Stimulated activated CD4-positive, alpha-beta T cell treated with anti-CD3 and anti-CD28 coated beads, Interleukin-4, amount 100 ng/mL, for 24 hours (primary cell): ENCODE measurements at places on chromosomes 13 and 19.

GRCh38 chr13:50098693-50099092 lies 83.4 kb downstream of the KCNRG start:
- DNase-seq = no peak

- no peak for DNase-seq
Observed at GRCh38 chr13:46134961-46135522, 30.2 kb upstream of the CPB2 start.

GRCh38 chr19:4373601-4374497 lies 26.5 kb downstream of the SH3GL1 start:
- DNase-seq = no peak

GRCh38 chr13:27744801-27745200 lies 47.5 kb upstream of the GSX1 start:
- DNase-seq = no peak

- no peak for DNase-seq
Observed at GRCh38 chr19:4519521-4520277, 1.4 kb upstream of the PLIN4 start.

DNA sequence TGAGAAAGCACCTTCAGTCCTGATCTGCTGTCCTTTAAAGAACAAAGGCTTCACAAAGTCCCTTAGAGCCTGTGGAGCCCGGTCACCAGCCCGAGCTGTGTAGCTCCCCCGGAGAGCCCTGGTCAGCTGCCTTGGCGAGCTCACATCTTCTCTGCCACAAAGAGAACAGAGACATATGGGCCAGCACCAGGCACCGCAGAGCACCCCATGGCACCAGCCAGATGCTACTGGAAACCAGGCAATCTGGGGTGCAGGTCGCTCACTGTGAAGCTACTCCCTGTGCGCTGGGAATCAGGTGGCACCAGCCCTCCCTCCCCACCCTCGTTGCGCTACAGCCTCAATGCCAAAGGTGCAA lies 44.3 kb upstream of the F7 start:
- no peak for DNase-seq

- no peak for DNase-seq
Observed at GRCh38 chr19:43479961-43480561, 14.7 kb upstream of the LYPD3 start.

GRCh38 chr19:5519076-5519475 lies 48.7 kb downstream of the TINCR start:
- no peak for DNase-seq

DNA sequence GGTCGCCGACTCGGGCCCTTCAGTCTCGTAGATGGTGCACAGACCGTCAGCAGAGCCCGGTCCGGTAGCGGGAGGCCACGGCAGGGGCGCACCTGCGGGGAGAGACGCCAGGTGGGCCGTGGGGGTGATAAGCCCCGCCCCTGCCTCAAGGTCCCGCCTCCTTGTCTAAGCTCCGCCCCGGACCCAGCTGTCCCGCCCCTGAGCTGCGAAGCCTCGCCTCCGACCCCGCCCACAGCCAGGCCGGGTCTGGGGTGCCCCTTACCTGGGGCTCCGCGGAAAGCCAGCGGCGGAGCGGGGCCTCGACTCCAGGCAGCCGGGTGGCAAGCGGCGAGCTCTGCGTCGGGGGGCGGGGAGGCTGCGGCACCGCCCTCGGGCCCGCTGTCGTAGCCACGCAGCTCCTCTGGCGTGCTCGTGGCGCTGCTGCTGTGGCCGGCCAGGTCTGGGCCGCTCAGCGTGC lies 4.7 kb downstream of the PRR36 start:
- DNase-seq = peak; percentile 78

GRCh38 chr19:13104848-13105711 lies 2.4 kb upstream of the LYL1 start:
- no peak for DNase-seq

DNA sequence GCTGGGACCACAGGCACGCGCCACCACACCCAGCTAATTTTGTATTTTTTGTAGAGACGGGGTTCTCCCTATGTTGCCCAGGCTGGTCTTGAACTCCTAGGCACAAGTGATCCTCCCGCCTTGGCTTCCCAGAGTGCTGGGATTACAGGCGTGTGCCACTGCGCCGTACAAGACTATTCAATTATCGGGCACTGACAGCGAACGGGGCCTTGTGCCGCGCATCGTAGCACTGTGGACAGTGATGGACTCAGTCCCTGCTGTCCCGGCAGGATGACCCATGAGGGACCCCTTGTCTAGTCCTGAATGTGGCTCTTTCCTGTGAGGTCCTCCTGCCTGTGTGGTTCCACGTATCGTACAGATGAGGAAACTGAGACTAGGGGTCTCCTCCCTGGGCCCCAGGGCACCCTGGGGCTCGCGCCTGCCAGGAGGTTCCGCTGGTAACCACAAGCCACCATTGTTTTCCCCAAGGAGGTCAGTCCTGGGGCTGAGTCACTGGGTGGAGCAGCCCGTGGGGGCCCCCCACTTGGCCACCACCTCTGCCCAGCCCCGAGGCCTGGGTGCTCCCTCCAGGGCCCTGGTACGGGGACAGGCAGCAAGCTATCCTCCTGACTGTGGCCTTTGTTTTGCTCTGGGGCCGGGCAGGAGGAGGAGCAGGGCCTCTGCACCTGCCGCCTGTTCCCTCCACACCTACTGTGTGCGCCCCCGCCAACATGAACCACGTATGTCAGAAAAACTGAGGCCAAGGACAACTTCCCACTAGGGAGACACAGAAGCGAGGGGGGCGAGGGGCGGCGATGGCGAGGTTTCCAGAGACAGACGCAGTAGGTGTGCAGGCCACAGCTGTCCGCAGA lies 2.9 kb upstream of the TCF3 start:
- no peak for DNase-seq

DNA sequence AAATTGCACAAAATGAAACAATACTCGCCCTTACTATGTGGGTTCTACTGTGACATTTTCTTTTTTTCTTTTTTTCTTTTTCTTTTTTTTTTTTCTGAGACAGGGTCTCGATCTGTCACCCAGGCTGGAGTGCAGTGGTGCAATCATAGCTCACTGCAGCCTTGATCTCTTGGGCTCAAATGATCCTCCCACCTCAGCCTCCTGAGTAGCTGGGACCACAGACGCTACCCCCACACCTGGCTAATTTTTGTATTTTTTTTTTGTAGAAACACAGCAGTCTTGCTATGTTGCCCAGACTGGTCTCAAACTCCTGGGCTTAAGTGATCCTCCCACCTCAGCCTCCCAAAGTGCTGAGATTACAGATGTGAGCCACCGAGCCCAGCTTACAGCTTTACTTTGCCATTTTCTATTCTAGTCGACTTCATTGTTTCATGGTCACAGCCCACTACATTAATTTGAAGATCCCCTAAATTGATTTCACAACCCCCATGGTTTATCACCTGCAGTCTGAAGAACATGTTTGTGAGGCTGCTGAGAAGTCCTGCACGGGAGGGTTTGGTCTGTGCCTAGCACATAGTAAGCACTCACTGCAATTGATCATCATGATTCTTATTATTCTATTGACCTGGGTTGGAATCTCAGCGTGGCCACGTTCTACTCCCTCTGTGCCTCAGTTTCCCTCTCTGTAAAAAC lies 3.8 kb downstream of the BCL3 start:
- DNase-seq = no peak

GRCh38 chr13:33139184-33139583 lies 123.0 kb downstream of the KL start:
- DNase-seq = no peak

GRCh38 chr19:46447824-46448223 lies 19.1 kb upstream of the PNMA8C start:
- no peak for DNase-seq

DNA sequence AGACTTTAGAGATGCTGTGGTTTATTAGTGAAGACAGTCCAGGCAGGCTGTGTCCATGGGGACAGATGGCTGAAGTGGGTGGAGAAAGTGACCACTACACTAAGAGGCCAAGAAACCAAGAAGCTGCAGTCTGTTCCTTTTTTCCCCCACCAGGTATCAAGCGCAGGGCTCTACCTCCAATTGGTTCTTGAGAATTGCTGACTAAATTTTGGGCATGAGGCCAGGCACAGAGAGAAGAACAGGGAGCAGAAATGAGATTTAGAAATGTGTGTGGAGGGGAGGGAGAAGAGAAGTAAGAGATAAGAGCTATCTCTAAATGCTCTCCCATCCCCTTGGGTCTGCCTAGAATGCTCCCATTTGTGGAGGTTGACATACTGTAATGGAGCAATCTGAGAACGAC lies 12.3 kb upstream of the CYSLTR2 start:
- no peak for DNase-seq

DNA sequence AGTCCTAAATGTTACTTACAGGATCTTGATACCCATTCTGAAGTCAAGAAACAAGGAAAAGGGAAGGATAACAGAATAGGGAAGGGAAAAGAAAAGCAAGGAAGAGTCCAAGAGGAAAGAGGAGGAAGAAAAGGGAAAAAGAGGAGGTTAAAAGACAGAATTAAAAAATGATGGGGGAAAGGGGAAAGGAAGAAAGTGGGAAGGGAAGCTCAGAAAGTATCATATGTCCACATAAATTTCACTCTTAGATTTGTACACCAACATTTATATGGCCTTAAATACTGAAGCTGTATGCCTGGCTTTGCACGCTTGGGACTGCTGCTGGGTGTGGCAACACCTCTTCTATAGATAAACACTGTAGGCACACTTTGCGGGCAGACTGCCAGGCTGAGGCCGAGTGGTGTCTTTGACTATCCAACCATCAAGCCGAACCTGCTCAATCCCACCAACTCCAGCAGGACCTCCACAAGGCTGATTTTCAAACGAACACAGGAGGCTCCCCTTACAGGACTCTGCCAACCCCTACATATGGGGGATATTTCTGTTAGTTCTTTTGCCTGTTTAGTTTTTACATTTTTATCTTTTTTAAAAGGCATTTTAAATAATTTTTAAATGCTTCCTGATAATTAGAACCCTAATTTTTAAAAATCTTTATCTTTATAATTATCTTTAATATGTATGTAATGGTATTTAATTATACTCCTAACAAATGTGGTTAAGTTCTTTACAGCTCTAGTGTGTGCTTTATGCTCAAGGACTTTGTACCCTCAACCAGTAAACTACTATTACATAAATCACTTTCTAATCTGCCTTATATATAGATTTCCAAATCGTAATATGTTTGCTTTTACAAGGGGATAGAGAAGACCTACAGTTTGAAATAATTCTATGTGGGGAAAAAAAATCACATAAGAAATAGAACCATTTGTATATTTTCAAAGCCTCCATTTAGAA lies 154.2 kb downstream of the DIAPH3 start:
- DNase-seq = no peak

- no peak for DNase-seq
Observed at GRCh38 chr19:41533671-41534215, 42.2 kb upstream of the CEACAM21 start.

DNA sequence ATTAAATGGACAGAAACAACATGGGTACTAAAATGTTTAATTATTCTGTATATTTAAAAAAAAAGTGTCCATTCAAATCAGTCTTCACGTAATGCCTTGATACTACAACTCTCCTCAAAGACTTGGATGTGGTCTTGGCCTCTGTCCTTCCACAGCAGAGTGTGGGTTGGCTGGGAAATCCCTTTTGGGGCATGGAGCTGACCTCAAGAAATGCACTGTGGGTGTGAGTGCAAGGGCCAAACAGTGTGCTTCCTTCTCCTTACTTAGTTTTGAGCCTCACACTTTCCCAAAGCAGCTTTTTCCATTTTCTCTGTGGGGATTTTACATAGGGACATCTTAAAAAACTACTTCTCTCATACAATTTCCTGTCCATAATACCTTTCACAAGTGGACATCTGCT lies 607.4 kb downstream of the EFNB2 start:
- DNase-seq = no peak

DNA sequence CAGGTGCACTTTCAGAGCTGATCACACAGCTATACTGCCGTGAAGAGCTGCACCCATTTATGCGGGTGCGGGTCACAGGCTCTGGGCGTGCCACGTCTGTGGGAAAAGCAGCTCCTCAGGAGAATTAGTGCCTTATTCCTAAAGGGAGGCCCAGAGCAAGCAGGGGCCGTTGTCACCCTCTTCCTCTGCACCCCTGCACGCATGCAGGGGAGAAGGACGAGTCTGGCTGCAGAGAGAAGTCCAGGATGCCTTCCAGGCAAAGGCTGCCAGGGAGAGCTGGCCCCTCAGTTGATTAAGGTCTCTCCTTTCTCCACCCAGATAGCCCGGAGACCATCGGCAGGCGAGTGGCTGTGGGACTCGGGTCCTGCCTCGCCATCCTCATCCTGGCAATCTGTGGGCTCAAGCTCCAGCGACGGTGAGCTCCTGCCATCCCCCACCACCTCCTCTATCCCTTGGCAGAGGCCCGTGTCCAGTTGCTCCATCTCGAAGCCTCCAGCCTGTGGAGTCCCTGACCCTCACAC lies 3.1 kb upstream of the FFAR1 start:
- no peak for DNase-seq

DNA sequence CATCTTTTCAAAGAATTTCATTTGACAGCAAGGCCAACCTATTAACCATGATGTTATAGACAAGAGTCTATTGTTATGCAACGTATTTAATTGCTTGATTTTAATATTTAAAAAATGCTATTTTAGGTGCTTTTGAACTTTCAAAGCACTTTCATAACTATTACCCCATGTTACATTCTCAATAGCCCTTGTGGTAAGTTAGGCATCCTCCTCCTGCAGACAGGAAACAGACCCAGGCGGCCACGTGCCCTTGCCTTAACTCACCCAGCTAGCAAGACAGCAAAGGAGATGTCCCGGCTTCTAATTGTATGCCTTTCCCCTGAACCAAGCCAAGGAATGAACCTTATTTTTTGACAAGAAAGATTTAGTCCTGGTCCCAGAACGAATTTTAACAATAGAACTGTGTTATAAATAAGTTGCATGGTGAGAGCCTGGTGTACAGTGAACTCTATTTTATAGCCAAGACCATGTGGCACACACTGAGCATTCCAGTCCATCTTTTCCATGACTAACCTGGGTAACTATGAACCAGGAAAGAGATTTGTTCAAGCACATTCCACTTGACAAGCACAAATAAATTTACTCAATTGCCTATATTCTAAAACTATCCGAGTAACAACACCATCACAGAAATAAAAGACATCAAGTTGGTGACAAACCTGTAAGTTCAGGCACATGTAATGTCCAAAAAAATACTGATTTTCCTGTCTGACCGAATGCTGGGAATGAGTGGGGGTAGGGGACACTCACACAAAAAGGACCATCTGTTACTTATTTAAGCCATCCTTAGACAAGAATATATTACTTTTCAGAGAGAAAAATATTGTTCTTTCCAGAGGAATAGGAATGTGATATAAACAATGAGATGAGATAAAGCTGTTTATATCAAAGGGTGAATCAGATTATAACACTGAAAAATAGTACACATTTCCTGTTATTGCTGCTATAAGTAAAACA lies 163.0 kb downstream of the EFNB2 start:
- no peak for DNase-seq

GRCh38 chr19:3710265-3710812 lies 2.2 kb downstream of the TJP3 start:
- DNase-seq = no peak

GRCh38 chr13:34507630-34508029 lies 434.4 kb upstream of the NBEA start:
- no peak for DNase-seq

- no peak for DNase-seq
Observed at GRCh38 chr19:14103310-14103709, 12.8 kb upstream of the SAMD1 start.

GRCh38 chr19:14871619-14872230 lies 14.2 kb downstream of the OR7A17 start:
- DNase-seq = no peak
